ENCODE measurements at places on chromosomes 2 and 18. TPM values are rescaled to one million over a fixed set of nuclear protein-coding genes. Genes with fewer than 3 reads are reported as not detected.

The WDR7 gene
- polyA plus RNA-seq, result 8.4 TPM

The KRTCAP3 gene
- polyA plus RNA-seq, result not detected

The INHA gene
- 0.29 TPM for polyA plus RNA-seq

The CXCR4 gene
- polyA plus RNA-seq, result 35.5 TPM

The GPR35 gene
- 2.8 TPM for polyA plus RNA-seq

The ACTR1B gene
- polyA plus RNA-seq, result 47.1 TPM

- no peak for DNase-seq
Observed at GRCh38 chr2:218005486-218005885, 2.7 kb upstream of the TNS1 start.

GRCh38 chr2:25936889-25937545, 45.3 kb downstream of the KIF3C start:
- no peak for DNase-seq

DNA sequence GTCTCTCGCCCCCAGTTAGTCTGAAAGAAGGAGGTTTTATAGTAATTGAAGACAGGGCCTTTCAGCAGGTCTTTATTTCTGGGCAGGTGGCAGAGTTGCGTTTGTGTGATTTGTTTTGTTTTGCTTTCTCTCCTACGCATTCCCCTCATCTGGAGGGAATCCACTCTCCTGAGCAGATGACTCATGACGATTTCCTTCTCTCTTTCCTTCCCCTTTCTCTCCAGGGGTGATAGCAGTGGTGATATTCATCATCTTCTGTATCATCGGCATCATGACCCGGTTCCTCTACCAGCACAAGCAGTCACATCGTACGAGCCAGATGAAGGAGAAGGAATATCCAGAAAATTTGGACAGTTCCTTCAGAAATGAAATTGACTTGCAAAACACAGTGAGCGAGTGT, 888.8 kb downstream of the CNTNAP5 start:
- no peak for DNase-seq

DNA sequence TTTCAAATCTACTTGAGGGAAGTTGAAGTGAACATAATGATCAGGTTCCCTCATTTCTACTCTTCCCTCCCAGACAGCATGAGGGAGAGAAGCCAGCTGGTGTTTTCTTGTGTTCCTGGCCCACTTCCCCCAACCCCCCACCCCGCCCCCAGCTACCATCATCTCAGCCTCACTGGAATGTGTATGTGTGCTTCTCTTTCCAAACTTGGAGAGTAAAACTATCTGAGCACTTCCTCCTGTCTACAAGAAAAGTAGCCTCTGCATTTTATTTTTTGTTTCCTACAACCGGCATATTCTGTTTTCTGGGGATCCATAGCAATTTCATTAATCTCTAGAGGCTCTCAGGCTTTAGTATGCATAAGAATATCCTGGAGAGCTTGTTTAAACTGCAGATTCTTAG, 53.6 kb upstream of the GRHL1 start:
- DNase-seq, result peak; percentile 28

DNA sequence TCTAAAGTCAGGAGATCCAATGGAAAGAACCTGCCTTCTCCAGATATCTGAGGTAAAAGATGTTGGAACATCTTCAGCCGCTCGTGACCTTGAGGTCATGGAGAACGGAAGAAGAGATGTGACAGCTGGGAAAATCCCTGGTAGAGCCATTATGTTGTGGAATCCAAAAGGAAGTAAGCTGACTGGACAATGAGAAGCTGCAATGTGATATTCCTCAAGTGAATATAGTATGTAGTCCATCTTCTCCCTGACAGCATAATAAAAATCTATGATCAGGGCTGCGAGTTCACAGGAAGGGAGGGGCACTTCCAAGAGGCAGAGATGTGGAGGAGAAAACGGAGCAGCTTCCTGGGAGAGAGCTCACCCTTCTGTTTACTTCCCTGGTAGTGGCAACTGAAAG, 201.0 kb upstream of the SP5 start:
- DNase-seq, result no peak

GRCh38 chr2:62506421-62506750, 391 bp upstream of the TMEM17 start:
- no peak for DNase-seq

- DNase-seq, result peak; percentile 59
Observed at GRCh38 chr18:75297731-75298130, 87.1 kb downstream of the TSHZ1 start.

DNA sequence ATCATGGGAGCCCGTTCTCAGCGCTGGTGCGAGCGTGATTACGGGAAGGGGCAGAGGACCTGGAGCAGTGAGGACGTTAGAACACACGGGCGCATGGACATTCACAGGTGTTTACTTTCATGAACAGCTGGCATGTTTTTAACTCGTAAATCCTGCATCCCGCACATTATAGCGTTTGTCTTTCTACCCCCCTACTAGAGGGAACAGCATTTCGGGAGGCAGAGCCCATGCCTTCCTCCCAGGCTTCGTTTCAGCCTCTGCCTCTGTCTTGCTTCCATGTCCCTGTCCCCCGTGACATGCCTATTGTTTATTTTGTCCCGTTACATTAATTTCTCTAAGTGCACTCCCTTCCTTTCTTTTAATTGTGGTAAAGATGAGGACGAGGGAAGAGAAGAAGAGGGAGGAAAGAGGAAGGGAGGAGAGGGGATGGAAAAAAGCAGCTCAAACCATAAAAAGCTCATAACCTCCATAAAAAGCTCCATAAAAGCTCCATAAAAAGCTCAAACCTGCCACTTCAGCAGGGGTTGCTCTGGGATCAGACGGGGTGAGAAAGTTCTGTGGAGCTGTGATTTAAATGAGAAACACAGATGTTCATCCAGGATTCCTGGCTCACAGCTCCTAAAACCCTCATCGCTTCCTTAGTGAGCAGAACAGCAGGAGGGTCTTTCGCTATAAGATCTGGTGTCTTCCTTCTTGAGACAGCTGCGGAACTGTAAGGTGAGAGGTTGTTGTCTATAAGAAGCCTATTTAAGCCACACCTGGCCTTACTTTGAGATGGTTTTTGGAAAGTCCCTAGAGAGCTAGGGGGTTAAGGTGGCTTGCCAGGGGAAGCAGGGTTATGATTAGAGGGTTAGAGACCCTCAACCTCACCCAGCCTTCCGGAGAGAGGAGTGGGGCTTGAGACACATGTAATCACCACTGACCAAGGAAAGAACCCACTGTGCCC, 66.6 kb upstream of the SNTG2 start:
- DNase-seq, result peak; percentile 22

DNA sequence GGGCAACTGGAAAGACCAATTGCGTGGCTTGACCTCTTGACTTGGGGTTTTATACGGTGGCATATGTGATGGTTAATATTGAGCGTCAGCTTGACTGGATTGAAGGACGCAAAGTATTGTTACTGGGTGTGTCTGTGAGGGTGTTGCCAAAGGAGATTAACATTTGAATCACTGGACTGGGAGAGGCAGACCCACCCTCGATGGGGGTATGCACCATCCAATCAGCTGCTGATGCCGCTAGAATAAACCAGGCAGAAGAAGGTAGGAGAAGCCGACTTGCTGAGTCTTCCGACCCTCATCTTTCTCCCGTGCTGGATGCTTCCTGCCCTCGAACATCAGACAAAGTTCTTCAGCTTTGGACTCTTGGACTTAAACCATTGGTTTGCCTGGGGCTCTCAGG, 34.2 kb upstream of the YPEL5 start:
- no peak for DNase-seq

DNA sequence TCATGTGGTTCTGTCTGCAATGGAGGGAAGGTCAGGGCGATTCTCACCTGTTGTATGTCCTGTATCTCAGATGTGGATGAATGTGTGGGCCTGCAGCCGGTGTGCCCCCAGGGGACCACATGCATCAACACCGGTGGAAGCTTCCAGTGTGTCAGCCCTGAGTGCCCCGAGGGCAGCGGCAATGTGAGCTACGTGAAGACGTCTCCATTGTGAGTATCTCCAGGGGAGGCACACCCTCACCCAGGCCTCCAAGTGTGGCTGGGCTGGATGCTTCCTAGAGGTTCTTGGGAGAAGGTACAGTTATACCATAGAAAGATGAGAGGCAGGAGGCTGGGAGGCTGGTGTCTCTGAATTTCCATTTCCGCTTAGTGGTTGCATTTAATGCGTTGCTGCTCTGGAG, 46.9 kb downstream of the FBLN7 start:
- DNase-seq, result no peak

DNA sequence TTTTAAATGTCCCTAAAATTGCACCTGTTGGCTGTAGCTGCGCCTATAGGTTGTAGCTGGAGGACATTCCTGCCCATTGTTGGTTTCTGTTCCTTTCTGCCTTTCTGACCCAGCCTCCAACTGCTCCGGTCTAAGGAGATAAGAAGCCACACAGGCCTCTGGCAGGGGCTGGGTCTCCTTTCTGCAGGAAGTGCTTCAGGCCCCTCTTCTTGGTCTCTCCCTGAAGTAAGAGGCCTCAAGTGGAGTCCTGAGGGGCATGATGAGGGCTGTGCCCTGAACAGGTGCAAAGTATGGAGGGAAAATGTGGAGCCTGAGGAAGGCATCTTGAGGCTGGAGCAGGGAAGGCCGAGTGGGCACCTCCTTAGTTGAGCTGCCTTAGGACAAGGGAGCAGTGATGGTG, 10.4 kb upstream of the SFTPB start:
- DNase-seq, result no peak

GRCh38 chr2:2662847-2663356, 331.8 kb upstream of the MYT1L start:
- DNase-seq, result no peak

DNA sequence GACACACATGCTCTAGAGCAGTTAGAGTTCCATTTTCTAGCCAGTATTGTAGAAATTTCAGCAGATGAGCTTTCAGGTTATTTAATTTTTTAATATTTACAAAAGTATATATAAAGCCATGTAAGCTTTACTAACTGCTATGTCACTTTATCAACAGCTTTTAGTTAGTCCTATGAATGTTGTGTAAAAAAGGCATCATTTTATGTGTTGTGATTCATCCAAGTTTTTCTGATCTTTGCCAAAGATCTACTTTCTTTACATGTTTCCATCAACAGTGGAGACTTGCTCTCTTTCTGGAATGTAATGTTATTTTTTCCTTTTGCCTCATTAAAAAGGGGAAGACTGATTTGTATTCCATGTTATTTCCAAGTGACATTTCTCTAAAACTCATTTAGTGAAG, 125.2 kb upstream of the TFPI start:
- DNase-seq, result no peak

DNA sequence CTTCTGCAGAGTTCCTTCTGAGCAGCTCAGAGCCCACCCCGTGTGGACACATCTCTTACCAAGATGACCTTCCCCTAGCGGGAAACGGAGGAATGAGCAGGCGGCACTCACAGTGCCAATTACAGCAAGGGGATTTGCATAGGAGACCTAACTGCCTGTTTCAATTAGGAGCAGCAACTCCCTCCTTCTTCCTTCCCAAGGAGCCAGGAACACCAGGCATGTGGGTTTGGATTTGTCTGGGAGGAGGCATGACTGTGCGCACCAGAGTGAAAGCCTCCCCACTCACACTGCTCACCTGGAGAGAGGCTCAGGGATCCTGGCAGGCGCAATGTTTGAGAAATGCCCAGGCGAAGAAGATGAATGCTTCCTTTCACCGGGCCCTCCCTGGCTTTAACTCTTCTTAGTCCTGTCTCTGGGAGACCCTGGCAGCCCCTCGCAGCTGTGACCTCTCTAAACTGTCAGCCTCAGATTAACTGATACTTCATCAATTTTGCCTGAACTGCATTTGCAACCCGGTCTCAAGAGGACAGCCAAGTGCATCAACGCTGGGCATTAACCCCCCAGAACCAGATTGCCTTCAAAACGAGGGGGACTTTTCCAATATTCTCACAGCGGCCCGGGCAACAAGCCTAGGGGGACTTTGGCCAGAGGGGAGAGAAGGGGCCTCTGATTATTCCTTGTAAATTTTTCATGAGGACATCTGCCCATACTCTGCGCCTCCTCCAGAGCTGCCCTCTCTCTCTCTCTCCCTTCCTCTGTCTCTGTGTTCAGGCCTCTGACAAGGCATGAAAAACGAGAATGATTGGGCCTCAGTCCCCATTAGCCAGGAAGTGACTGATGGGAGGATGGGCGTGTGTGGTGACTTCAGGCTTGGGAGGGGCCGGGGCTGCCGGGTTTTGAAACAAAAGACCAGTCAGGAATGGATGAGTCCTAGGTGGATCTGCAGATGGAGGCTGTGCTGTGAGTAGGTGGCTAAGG, 93.8 kb downstream of the CMPK2 start:
- DNase-seq, result peak; percentile 12

DNA sequence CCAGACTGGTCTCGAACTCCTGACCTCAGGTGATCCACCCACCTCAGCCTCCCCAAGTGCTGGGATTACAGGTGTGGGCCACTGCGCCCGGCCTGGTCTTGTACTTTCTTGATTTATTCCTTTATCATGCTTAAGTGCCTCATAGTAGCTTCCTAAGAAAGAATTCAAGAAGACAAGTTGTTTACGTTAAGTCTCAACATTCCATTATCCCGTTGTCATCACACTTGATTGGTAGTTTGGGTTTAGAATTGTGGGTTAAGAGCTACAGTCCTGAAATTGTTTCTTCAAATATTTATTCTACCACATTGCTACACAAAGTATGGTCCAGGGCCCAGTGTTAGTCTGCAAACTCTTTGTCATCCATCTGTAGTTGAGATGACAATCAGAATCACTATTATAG, 194.0 kb downstream of the VWC2L start:
- DNase-seq, result no peak

DNA sequence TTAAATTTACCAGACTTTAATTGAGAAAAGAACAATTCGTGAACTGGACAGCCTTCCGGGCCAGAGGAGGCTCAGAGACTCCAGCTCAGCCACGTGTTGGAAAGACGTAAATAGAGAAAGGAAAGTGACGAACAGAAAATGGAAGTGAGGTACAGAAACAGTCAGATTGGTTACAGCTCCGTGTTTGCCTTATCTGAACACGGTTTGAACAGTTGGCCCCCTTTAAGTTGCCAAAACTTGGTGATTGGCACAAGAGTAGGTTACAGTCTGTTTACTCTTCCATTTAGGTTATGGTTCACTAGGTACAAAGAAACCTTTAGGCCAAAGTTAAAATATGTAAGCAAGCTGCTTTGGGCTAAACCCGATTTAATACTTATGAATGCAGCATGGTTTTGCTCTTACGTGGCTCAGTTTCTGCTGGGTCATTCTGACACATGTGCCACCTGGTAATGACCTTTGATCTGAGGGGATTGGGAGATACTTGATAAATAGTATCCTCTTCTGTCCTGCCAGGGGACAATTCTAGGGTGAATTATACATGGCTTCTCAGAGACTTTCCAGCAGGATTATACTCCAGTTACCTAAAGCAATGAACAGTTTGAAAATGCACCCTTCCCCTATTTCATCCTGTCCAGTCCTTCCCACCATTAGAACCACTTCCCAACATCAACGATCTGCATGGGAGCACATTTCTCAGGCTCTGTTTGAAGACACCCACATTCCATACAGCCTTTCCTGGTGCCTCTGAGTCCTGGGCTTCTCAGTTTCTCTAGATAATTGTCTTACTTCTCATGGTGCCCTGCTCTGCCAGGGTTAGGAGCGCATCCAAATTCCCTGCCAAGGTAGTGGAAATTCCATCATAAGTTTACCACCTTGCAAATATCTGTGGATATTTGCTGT, 65.1 kb upstream of the TGIF1 start:
- no peak for DNase-seq

DNA sequence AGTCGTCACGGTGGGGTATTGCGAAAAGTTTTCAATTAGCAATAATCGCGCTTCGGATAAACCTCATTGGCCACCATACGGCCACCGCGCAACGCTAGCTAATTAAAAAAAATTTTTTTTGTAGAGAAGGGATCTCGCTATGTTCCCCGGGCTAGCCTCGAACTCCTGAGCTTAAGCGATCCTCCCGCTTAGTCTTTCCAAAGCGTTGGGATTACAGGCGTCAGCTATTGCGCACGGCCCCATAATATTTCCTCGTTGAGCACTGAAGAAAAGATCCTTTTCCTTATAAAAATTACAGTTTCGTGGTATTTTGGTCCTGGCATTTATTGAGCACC, 759 bp upstream of the ACTR1B start:
- DNase-seq, result no peak

GRCh38 chr2:98009887-98010760, 14.4 kb upstream of the TMEM131 start:
- DNase-seq, result no peak
